ENCODE measurements at places on chromosomes 3 and 15.
A peak's percentile ranks its signal among the peaks of the same experiment; 100 is the strongest.

DNA sequence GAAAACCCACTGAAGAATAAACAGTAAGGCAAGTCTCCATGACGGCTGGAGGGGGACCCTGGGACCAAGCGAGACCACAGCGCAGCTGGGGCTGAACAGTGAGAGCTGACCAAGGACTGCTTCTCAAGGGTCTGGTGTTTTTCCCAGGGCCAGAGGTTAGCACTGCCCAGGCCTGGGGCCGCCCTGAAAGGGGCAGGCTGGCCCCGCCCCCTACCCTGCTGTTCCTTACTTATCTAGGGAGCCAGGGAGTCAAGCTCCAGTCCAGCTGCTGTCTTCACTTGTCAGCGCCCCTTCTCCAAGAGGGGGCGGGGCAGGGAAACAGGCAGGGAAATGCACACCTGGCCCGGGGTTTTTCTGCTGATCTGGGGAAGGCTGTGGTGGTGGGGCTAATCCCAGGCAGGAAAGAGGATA, 51.6 kb upstream of the HACD2 start:
- no peak for DNase-seq

DNA sequence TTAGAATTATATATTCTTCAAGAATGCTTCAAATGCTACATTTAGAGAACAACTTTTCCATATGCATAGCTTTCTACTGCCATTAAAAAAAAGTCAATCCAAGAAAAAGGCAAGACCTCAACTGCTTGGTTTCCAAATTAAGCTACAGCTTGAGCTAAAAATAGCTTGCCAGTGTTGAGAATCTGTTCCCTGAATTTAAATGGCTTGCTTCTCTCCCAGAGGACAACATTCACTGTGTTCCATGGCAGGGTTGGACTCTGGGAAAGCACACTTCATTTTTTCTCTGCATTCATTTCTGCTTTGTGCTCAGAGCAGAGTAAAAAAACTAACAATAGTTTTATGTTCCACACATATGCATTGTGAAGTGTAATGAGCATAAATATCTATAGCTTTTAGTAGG, 50.3 kb upstream of the ACTL6A start:
- DNase-seq, result no peak

DNA sequence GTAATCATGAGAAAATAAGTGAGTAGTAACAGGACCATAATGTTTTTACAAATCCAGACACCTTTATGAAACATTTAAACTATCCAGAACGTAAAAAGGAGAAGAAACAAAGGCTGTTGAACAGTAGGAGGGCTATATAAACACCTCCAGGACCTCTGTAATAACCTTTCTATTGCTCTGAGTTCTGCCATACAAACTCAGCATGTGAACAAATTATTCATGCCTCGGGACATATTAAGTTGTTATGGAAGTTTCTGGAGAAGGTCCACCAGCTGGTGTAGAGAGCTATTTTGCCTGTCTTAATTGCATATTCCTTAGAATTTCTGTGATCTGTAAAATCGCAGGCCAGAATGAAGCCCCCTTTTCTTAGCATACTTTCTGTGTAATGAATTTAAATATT, 256.3 kb downstream of the UBE2E2 start:
- DNase-seq, result no peak

- DNase-seq, result no peak
Measured at GRCh38 chr15:99504823-99505551, 60.8 kb upstream of the MEF2A start.

- DNase-seq, result peak; percentile 42
Measured at GRCh38 chr3:9036404-9037131, 73.3 kb upstream of the RAD18 start.

- DNase-seq, result no peak
Measured at GRCh38 chr3:136984837-136985236, 27.1 kb downstream of the IL20RB start.

GRCh38 chr3:28150465-28151206, 90.8 kb upstream of the CMC1 start:
- DNase-seq, result no peak

- DNase-seq, result no peak
Measured at GRCh38 chr3:108209579-108209978, 12.6 kb downstream of the IFT57 start.

DNA sequence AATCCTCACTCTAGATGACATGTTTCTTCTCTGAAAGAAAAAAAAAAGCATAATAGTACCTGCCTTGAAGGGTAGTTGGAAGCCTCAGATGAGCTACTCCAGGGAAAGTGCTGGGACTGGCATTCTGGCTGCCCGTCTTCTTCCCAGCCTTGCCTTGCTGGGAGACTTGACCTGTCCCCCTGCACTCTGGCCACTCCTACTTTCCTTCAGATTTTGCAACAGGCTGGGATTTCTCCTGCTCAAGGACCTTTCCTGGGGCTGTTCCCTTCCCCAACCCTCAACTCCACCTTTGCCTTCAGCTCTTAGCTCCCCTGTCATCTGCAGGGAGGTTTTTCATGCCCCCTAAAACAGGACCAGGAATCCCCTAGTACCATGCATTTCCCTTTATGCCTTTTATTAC, 609.9 kb upstream of the CFAP20DC start:
- no peak for DNase-seq

GRCh38 chr3:8200996-8201395, 300.6 kb upstream of the LMCD1 start:
- DNase-seq, result no peak

GRCh38 chr3:18743761-18744160, 318.6 kb upstream of the SATB1 start:
- DNase-seq, result no peak

DNA sequence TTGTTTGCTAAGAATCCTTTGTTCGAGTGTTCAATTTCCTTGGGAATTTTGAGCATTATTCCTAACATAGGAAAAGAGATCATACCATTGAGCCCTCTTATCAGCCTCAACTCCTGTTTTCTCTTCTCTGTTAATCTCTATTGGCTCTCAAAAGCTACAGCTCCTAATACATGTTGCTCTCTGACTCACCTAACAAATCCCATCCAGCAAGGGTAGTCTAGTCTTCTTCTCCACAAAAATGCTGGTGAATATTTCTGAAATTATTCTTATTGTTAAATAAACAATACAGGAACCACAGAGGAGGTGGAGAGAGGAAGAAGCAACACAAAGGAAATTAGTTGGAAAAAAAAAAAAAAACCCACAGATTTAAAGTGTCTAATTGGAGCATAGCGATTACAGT, 325.8 kb upstream of the NAALADL2 start:
- DNase-seq, result no peak

DNA sequence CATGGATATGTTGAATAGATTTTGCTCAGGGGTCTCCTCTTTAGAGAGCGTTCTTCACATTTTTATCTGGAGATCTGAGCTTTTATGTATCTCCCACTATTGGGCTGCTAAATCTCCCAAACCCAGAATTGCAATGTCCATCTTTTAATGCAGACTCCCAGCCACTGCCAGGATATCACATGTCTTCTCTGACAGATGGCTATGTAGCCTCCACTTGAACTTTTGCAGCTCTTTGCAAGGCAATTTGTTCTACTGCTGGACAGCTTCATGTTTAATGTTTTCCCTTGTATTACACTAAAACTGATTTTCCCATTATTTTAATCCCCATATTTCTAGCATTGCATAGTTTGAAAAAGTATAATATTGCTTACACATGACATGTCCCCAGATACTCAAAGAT, 177.2 kb downstream of the LPP start:
- DNase-seq, result no peak

DNA sequence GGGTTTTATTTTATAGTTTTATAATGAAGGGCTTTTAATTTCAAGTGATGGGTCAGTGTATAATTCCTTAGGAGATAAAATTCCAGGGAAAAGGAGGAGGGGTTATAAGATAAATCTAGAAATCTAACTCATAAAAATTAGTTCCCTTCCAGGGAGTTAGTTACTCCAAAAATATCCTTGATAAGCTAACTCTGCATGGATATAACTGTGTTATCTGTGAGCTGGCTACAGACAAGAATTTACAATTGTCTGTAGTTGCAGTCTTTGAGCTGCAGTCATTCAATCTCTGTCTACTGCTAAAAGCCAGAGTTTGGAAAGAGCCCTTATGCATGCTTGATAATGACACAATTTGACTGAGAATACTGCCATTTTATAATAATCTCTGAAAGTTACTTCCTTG, 432.3 kb upstream of the TPRG1 start:
- DNase-seq, result no peak

GRCh38 chr15:67125589-67126502, 60.4 kb downstream of the SMAD3 start:
- DNase-seq, result no peak

GRCh38 chr3:188884299-188885043, 287.3 kb upstream of the TPRG1 start:
- DNase-seq, result no peak

DNA sequence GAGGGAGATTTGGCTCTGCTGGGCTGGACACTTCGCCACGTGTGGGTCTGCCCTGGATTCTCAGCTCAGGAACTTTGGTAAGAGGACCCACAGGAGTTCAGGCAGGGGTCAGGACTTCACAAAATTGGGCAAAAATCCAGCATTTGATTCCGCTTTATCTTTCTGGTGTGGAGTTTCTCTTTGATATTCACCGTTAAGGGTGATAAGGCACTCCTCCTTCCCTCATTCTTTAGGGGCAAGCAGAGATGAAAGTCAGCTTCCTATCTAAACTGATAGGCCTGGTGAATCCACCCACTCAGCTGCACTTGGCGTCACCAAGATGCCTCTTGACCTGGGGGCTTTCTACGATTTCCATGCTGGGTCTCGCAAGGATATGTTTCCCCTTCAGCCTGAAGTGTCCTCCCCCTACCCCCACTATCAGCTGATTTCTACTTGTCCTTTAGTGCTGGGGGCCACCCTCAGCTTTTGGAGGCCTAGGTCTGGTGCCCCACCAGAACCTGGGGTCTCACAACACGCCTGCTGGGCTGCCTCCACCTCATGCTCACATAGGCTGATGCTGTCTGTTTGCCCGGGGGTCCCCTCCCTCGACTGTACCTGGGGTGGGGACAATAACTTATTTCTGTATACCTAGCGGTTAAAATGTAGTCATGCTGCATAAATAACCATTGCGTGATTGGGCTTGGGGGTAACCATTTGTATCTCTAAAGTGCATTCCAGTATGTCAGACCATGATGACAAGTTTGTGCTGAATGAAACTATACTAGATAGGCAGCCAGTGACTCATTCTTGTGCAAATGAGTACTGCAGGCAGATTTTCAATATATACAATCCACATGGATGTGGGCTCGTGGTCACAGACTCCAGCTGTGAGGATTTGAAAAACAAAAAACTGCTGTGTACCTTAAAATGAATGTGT, 248.3 kb downstream of the ADAMTS17 start:
- DNase-seq, result no peak

DNA sequence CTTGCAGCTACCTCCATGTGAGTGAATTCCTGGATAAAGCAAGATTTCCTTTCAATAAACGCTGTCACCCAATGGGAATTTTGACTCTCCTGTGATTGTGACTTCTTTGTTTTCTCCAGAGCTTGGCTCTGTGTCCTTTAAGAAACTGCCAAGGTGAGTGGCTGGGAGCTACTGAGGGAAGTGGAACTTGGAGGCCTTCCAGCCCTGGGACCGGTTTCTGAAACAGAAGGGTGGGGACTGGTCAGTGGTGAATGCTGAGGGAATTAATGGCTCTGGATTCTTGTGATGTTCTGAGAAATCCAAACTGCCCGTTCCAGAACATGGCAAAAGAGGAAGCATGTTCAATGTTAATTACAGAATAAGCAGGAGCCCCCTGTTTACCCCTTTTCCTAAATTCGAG, 41.1 kb upstream of the MYZAP start:
- no peak for DNase-seq

GRCh38 chr15:91553196-91553854, 300.2 kb upstream of the SLCO3A1 start:
- DNase-seq, result no peak

DNA sequence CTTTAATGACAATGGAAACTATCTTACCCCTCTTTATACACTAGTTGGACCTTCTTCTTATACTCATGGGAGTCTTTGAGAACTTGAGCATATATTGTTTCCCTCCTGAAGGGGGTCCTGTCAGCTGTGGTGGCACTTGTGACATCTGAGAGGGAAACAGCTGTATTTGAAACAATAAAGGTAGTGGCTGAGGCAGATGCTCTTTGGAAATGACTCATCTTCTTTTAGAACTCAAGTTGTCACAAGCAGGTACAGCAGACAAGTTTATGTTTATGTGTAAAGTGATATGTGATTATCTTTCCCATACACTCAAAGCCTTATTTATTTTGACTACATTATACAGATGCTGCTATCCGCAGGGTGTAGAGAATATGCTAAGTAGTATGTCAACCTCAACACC, 220.0 kb upstream of the GRM7 start:
- DNase-seq, result no peak

GRCh38 chr3:183845608-183846288, 20.4 kb upstream of the MAP6D1 start:
- no peak for DNase-seq

DNA sequence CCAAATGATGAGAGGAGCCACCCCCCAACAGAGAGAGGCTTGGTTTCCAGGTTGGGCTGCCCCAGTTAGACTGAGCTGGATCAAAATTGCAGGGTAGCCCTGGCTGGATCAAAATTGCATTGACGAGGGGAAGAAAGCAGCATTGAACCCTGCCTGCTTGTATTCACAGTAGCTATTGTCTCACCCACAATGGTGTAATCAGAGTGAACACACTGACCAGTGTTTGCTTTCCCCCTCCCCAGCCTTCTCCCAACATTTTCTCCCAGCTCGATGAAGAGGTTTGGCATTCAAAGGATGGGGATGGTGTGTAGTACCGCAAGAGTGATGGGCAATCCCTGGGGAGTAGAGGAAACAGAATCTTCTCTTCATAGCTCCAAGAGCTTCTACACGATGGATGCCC, 223.8 kb downstream of the ADAMTS9 start:
- DNase-seq, result no peak

- no peak for DNase-seq
Measured at GRCh38 chr15:26887926-26888666, 21.2 kb downstream of the GABRA5 start.

DNA sequence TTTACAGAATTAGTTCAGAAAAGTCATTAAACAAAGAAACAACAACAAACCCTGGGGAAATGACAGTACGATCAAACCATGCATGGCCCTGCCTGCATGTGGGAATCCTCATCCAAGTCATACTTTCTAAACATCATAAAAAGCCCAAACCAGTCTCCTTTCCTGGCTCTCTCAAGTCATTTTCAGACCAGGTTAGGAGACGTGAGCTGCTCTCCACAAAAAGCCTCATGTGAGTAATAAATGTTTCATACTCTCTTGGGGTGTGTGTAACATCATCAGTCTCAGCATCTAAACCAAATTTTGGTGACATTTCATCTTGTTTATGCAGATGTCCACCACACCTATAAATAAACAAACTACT, 18.9 kb downstream of the GREM1 start:
- DNase-seq, result no peak

GRCh38 chr15:95830281-95830680, 500.2 kb upstream of the NR2F2 start:
- DNase-seq, result no peak

All from renal pelvis (tissue), 12 donors.